Mammary epithelial cell (primary cell): ENCODE measurements at places on chromosomes 5 and 9. TPM values are rescaled to one million over a fixed set of nuclear protein-coding genes. Genes with fewer than 3 reads are reported as not detected.

- DNase-seq: peak; percentile 98
These were observed 102.6 kb downstream of the ARHGAP26 start for GRCh38 chr5:142872795-142873194.

DNA sequence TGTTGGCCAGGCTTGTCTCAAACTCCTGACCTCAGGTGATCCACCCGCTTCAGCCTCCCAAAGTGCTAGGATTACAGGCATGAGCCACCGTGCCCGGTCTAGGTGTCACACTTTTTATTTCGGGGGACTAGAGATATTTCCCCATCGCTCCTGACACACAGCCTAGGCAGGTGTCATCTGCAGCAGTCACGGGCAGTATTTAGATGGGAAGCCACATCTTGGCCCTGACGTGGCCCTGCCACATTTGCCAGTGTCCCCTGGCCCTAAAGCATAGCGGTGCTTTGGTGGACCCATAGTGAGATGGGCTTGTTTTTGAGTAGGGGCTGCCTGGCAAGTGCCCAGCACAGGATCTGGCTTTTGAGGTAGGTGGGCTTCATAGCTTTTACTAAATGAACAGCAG is 45.0 kb upstream of the LRRTM2 start:
- no peak for DNase-seq

DNA sequence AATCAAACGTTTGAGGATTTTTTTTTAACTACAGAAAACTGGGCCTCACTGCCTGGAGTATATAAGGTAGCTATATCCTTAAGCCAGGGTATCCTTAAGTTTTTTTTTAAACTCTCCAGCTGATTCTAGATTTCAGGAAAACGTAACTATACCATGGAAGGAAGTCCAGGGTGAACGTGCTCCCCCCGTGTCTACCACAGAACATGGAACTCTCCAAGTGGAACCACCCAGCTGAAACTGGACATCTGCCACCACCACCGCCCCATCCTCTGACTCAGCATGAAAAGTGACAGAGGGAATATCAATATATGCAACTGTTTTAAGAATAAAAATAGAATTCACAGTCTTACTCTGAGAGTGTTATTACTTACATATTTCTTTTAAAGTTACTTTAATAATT is 61.3 kb downstream of the DROSHA start:
- no peak for DNase-seq

GRCh38 chr5:176660530-176660859 is 13.2 kb downstream of the TSPAN17 start:
- DNase-seq: no peak

GRCh38 chr5:20497356-20497755 is 509.4 kb upstream of the CDH18 start:
- no peak for DNase-seq

- no peak for DNase-seq
These were observed 48.9 kb upstream of the TBC1D2 start for GRCh38 chr9:98304381-98304780.

- no peak for DNase-seq
These were observed 53.5 kb upstream of the SLC28A3 start for GRCh38 chr9:84394036-84394435.

DNA sequence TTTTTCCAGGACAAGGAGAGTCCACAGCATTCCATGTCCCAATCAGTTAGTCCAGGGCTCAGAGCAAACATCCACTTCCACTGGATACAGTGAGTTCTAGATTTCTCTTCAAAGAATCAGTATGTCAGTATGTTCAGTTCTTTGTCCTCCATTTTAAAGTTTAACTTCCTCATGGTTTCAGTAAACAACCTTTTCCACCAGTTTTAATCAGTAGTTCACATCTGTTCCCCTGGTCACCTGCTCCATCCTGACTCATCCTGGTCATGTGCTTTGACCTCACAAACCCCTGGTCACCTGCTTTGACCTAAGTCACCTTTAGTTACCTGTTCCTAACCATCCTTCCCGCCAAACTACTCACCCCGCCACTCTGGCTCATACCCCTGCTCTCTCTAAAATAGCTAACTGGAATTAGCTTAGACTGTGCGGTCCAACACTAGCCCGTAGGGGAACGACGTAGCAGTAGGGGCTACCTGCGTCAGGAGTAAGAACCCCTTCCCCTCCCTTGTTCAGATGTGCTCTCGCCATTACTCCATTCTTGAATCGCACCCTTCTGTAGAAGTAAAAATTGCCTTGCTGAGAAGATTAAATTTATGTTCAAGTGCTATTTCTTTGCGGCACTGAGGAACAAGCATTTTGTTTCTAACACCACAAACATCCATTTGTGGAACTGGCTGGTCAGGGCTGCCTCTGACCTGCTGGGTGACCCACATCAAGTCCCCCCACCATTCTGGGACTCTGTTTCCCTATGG is 5.5 kb downstream of the ENG start:
- DNase-seq: no peak

DNA sequence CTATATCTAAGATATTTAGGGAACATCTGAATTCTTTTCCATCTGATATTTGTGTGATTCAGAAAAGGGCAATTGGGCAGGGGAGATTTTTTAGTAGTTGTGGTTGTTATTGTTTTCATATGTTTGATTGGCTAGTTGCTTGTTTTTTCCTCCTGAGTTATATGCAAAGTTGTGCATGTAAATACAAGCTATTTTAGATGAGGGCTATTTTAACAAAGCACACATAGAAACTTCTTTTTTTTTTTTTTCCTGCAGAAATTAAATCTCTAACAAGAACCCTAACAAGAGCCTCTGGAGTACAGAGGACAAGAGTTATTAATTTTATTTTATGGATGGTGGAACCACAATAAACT is 559.1 kb downstream of the CETN3 start:
- DNase-seq: no peak

GRCh38 chr9:22030101-22030598 is 21.0 kb upstream of the CDKN2B start:
- DNase-seq: peak; percentile 82

- DNase-seq: peak; percentile 67
These were observed 63.9 kb downstream of the PRRT1B start for GRCh38 chr9:131609099-131609830.

GRCh38 chr9:133443982-133444381 is 15.8 kb upstream of the CACFD1 start:
- DNase-seq: no peak

DNA sequence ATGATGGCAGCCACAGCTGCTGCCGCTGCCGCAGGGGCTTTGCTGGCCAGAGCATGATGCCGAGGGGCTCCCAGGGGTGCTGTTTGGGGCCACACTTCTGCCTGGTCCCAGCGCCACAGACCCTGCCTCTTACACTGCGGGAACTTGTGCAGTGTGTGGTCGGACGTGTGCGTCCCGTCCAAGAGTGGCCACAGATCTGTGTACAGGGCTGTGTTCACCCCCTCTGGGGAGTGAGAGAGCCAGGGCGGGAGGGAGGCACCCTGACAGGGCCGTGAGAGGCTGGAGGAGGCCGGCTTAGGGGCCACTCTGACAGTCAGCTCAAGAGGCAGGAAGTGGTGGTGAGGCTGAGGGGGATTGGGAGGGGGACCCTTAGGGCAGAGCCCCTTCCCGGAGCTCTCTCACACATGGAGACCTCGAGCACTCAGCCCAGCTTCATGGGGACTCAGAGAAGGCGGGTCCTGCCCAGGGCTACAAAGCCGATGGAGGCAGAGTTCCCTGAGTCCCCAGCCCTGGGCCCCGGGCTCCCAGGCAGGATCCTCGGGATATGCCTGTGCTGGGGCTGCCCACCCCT is 13.1 kb upstream of the CARD19 start:
- no peak for DNase-seq

DNA sequence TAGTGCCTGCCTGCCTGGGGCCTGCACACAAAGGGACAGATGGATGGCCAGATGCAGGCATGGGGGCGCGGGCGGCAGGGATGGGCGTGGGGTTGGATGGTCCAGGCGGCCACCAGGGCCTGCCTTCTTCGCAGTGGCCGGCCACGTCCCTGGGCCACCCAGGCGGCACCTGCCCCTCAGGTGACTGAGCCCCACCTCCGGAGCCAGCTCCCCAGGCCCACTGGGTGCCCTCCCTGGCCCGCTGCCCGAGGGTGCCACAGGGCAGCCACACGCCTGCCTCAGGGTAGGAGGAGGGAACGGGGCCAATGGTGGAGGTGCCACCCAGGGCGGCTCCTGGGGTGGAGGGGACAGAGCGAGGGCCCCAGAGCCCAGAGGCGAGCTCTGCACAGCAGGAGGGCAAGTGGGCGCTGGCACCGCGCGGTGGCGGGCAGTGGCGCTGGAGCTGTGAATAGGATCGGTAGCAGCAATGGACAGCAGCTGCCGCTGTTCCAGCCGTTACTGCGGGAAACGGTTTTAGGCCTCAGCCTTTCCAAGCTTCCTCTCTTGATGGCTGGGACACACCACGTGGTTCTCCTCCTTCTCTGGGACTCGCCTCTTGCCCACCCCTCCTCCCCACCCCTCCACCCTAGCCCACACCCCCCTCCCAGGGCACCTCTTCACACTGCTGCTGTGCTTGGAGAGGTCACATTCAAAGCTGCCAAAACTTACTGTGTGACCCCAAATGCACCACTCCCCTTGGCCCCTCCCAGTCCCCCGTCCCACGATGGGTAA is 19.1 kb downstream of the LHX3 start:
- no peak for DNase-seq

- DNase-seq: peak; percentile 78
These were observed 399.8 kb upstream of the PIK3R1 start for GRCh38 chr5:67815455-67816391.

DNA sequence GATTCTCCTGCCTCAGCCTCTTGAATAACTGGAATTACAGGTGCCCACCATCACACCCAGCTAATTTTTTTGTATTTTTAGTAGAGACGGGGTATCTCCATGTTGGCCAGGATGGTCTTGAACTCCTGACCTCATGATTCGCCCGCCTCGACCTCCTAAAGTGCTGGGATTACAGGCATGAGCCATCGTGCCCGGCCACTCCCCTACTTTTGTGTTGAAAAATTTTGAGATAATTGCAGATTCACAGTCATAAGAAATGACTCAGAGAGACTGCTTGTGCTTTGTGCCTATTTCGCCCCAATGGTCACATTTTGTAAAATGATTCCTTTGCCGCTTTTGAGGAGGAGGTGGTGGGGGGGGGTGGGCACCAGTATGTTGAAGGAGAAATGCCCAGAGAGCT is 48.1 kb upstream of the SH3PXD2B start:
- DNase-seq: no peak

DNA sequence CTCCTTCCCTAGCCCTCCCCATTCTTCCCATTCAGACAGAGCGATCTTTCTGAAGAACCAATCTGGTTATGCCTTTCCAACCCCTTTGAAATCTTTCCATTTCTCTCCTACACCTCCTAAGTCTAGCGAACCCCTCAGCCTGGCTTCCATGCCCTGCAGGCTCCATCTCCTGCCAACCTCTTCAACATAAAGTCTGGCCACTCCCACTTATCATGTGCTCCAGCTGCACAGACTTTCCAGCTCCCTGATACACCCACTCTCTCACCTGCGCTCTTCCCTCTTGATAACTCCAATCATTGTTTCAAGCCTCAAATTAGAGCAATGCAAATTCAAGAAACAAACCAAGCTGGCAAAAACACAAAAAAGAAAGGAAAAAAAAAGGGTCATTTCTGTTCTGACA is 3.8 kb upstream of the ORM1 start:
- no peak for DNase-seq

GRCh38 chr9:19479874-19480273 is 71.1 kb downstream of the ACER2 start:
- DNase-seq: no peak

DNA sequence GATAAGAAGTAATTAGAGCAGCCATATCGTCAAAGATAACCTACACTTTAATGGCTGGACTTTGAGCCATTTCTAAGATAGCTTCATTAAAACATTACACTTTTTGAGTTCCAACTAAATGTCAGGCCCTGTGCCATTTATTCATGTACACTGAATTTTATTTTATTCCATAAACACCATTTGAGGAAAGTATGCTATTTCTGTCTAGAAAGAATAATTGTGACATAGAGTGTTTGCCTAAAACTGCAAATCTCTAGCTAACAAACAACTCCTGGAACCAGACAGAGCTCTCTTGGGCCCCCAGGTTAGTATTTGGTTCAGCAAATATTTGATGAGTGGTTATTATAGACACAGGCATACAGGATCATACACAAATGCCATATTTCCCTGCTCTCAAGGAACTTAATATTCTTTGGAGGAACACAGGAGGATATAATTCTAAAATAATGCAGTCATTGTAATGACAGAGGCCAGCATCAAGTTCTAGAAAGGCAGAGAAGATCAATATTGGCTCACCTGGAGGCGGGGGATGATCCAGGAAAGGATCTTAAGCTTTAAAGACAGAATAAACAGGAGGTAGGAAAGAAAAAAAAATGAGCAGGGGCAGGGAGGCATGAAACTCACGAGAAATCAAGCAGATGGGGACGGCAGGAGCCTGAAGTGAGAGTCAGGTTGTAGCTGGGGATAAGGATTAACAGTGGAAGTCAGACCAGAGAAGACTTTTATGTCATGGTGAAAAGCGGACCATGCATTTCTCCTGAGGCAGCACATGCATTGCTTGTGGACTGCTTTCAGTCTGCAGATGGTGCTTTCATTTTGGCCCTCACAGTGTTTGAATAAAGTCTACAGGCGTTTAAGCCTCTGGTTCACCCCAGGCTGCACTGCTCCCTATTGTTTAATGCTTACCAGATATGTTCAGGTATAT is 127.7 kb downstream of the GCNT1 start:
- DNase-seq: no peak

GRCh38 chr9:124562328-124562727 is 55.1 kb upstream of the NR5A1 start:
- no peak for DNase-seq

DNA sequence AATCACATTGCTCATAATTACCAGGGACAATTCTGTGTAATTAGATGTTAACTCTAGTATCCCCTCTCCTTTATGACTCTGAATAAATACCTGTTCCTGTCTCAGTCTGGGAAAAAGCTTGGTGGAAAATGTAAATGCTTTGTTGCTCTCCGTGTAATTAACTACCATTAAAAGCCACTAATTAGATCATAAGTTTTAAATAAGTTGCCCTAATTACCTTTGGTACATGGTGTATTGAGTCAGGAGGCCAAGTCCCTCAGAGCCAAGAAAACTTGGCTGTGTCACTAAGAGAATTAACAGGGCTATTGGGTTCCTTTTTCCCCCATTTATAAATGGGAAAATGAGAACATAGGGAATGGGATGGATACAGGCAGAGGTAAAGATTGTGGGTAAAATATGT is 617.6 kb downstream of the TLR4 start:
- DNase-seq: no peak

DNA sequence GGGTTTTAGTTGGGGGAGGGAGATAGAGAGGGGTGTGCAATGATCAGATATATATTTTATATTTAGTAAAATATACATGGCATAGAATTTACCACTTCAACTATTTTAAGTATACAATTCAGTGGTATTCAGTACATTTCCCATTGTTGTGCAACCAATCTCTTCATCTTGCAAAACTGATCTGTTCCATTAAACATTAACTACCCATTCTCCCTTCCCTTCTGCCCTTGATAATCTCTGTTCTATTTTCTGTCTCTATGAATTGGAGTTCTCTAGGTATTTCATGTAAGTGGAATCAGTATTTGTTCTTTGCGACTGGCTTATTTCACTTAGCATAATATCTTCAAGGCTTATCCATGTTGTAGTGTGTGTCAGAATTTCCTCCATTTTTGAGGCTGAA is 38.6 kb downstream of the TGFBI start:
- no peak for DNase-seq

The SHOC1 gene
- total RNA-seq: under 0.01 TPM

The SLC36A3 gene
- not detected for total RNA-seq

The FREM1 gene
- total RNA-seq: not detected

The NUP214 gene
- total RNA-seq: 17.2 TPM

The NNT gene
- 52.9 and 77.8 TPM in 2 replicates for total RNA-seq

The PALM2AKAP2 gene
- 49.0 TPM for total RNA-seq

The BAAT gene
- total RNA-seq: 0.09 TPM in 1 of 2 replicates, not detected in the other

The CIZ1 gene
- total RNA-seq: 109 and 141 TPM in 2 replicates
